ENCODE measurements at places on chromosomes 6 and 20. TPM values are rescaled to one million over a fixed set of nuclear protein-coding genes. Genes with fewer than 3 reads are reported as not detected.

The ELOVL4 gene
- polyA plus RNA-seq = not detected

- peak overlapping the region; percentile 66 for H3K27ac ChIP-seq
- H3K4me1 ChIP-seq = peaks cover 19% of the 10 kb centered on the region
- H3K36me3 ChIP-seq = no peaks in the 10 kb centered on the region
These were observed 28.5 kb upstream of the HLA-DRB5 start for GRCh38 chr6:32558426-32559057.

The SYCP2L gene
- polyA plus RNA-seq = not detected

DNA sequence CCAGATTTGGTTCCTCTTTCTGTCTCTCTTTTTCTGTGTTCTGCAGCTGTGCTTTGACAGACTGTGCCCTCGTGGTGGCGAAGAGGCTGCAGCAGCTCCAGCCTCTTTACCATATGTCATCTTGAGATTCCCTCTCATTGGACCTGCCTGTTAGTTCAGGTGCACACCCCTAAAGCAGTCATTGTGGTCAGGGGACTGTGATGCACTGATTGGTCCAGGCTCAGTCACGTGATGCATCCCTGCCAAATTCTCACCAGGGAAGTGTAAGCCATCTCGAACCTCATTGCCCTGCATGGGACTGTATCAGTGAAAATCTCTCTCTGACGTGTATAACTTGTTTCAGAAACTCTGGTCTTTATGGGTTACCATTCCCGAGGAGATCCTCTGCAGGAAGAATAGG is 160.3 kb downstream of the EYA2 start:
- no peaks in the 10 kb centered on the region for H3K36me3 ChIP-seq
- no peak overlapping the region for H3K4me3 ChIP-seq
- no peak for DNase-seq
- H3K27ac ChIP-seq = no peak overlapping the region
- no peaks in the 10 kb centered on the region for H3K4me1 ChIP-seq
- peaks cover 26% of the 10 kb centered on the region for H3K27me3 ChIP-seq

DNA sequence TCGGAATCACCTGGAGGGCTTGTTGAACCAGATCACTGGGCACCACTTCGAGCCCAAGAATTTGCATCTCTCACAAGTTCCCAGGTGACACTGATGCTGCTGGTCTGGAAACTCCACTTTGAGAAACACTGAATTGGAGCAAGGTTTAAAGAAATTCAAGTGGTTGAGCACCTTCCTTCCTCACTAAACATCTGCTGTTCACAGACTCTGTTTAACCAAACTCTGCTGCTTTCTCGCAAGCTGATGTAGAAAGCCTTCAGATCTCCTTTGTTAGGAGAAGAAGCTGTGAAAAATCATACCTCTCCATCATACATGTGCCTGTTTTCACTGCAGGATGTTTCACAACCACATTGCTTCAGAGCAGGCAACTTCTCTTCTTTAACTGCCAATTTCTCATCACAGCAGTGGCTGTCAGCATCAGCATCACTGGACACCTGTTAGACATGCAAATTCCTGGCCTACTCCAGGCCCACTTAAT is 87.5 kb upstream of the TOP1 start:
- H3K36me3 ChIP-seq = no peaks in the 10 kb centered on the region
- peaks cover 7% of the 10 kb centered on the region for H3K27me3 ChIP-seq
- no peak overlapping the region for H3K27ac ChIP-seq
- H3K4me1 ChIP-seq = peaks cover 22% of the 10 kb centered on the region

GRCh38 chr6:157235600-157236039 is 87.7 kb downstream of the TMEM242 start:
- peak; percentile 43 for DNase-seq
- peaks cover 12% of the 10 kb centered on the region for H3K4me1 ChIP-seq
- peaks cover 49% of the 10 kb centered on the region for H3K27me3 ChIP-seq
- H3K36me3 ChIP-seq = no peaks in the 10 kb centered on the region
- peak overlapping the region; percentile 100 for H3K4me3 ChIP-seq
- H3K27ac ChIP-seq = no peak overlapping the region

The PHACTR3 gene
- polyA plus RNA-seq = not detected

The HSPA1L gene
- 1.4 TPM for polyA plus RNA-seq

The SMLR1 gene
- not detected for polyA plus RNA-seq

DNA sequence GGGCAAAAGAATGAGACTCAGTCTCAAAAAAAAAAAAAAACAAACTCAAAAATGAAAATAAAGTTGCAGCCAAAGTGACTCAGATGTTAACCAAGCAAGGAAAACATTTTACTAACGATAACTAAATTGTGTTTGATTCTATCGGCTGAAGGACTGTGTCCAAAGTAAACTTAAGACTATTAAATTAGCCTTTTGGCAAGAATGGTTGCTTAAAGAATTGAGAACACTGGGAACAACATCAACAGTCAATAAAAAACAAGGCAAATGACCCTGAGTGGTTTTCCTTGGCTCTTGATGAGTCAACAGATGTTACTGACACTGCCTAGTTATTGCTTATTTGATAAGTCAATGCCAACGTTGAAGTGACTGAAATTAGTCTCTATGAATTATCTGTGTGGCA is 36.7 kb downstream of the POU3F2 start:
- H3K4me1 ChIP-seq = no peaks in the 10 kb centered on the region
- no peaks in the 10 kb centered on the region for H3K27me3 ChIP-seq
- H3K27ac ChIP-seq = no peak overlapping the region
- DNase-seq = no peak

GRCh38 chr6:43770372-43771209 is 580 bp downstream of the VEGFA start:
- no peak overlapping the region for H3K27ac ChIP-seq
- H3K4me3 ChIP-seq = peak overlapping the region; percentile 93
- H3K27me3 ChIP-seq = peaks cover 21% of the 10 kb centered on the region
- peaks cover 30% of the 10 kb centered on the region for H3K4me1 ChIP-seq

The NHSL1 gene
- polyA plus RNA-seq = 0.04 TPM

- no peak overlapping the region for H3K4me3 ChIP-seq
- no peak overlapping the region for H3K27ac ChIP-seq
- H3K36me3 ChIP-seq = no peaks in the 10 kb centered on the region
- DNase-seq = no peak
- no peaks in the 10 kb centered on the region for H3K27me3 ChIP-seq
These were observed 118.1 kb downstream of the RWDD2A start for GRCh38 chr6:83311231-83311630.

- H3K27ac ChIP-seq = no peak overlapping the region
- H3K36me3 ChIP-seq = no peaks in the 10 kb centered on the region
- H3K27me3 ChIP-seq = peaks cover 9% of the 10 kb centered on the region
- DNase-seq = no peak
- H3K4me1 ChIP-seq = peaks cover 15% of the 10 kb centered on the region
These were observed 150.2 kb downstream of the PRL start for GRCh38 chr6:22146678-22146930.

GRCh38 chr6:87944541-87944954 is 103.1 kb upstream of the SPACA1 start:
- H3K27me3 ChIP-seq = peaks cover 34% of the 10 kb centered on the region
- H3K4me3 ChIP-seq = no peak overlapping the region
- no peaks in the 10 kb centered on the region for H3K4me1 ChIP-seq
- no peak overlapping the region for H3K27ac ChIP-seq
- H3K36me3 ChIP-seq = no peaks in the 10 kb centered on the region
- DNase-seq = no peak

The ANKEF1 gene
- polyA plus RNA-seq = 1.2 TPM

- peaks cover 25% of the 10 kb centered on the region for H3K4me1 ChIP-seq
- H3K36me3 ChIP-seq = no peaks in the 10 kb centered on the region
- no peak for DNase-seq
- peaks cover 14% of the 10 kb centered on the region for H3K27me3 ChIP-seq
These were observed 9.2 kb downstream of the TGM3 start for GRCh38 chr20:2305029-2305428.

GRCh38 chr6:101398716-101399615 is 5.5 kb downstream of the GRIK2 start:
- H3K27ac ChIP-seq = no peak overlapping the region
- DNase-seq = no peak
- no peaks in the 10 kb centered on the region for H3K4me1 ChIP-seq
- H3K4me3 ChIP-seq = no peak overlapping the region
- H3K36me3 ChIP-seq = peaks cover 4% of the 10 kb centered on the region
- peaks cover 51% of the 10 kb centered on the region for H3K27me3 ChIP-seq

GRCh38 chr6:166776571-166776970 is 149.5 kb upstream of the RPS6KA2 start:
- no peak overlapping the region for H3K4me3 ChIP-seq
- H3K36me3 ChIP-seq = no peaks in the 10 kb centered on the region
- peaks cover 28% of the 10 kb centered on the region for H3K27me3 ChIP-seq
- no peak for DNase-seq
- no peaks in the 10 kb centered on the region for H3K4me1 ChIP-seq
- no peak overlapping the region for H3K27ac ChIP-seq

The SYNE1 gene
- polyA plus RNA-seq = 30.8 TPM

The LY6G5B gene
- not detected for polyA plus RNA-seq

DNA sequence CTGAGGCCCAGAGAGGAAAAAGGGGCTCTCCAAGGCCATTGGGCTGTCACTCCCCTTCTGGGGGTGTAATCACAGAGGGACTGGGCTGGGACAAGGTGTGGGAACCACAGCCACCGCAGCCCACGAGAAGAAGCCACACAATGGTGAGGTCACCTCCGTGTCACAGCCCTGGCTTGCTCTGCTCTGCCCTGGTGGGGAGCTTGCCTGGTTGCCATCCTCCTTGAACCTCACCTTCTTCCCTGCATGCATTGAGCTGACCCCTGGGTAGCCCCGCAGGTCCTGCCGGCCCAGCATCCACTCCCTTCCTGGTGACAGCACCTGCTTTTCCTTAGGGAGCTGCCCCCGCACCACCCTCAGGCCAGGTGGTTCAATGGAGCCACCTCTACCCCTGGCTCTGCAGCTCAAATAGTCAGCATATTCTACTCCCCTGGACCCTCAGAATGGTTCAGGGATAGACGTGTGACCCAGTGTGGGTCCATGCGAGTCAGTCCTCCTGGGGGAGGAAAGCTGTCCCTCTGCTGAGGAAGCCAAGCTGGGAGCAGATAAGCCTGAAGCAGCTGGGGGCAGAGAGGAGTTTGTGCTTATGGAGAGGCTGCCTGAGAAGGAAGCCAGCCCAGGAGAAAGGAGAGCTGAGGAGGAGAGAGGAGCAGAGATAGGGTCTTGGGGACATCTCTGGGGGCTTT is 21.3 kb downstream of the RBM38 start:
- peak overlapping the region; percentile 86 for H3K27ac ChIP-seq
- no peak overlapping the region for H3K4me3 ChIP-seq
- H3K4me1 ChIP-seq = peaks cover 42% of the 10 kb centered on the region

The PNPLA1 gene
- polyA plus RNA-seq = not detected

The TNFAIP3 gene
- polyA plus RNA-seq = 33.6 TPM

DNA sequence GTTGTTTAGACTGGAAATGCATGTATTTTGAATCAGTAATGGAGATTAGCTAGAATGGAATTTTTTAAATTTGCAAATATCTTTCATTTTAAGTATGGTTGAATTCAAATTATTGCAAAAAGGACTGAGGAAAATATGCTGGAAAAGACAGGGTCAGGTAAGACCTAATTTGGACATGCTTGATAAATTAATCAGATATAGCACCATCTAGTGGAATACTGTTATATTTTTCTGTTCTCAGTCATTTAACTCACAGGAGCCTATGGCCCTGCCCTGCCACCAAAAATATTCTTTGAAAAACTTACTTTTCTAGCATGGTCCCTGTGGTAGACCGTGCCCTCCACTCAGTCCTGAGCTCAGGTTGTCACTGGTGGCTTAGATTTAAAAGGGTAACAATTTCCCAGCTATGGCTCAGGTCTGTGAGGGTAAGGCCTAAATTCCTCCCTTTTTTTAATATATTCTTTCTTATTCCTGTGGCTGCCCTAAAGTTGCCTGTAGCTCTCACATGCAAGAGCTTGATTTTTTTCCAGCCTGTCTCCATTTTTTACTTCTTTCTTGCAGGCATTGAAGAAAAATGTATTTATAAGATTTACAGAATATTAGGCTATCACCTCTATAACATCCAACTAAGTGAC is 25.3 kb upstream of the KIAA1586 start:
- peak; percentile 12 for DNase-seq
- H3K4me3 ChIP-seq = no peak overlapping the region
- H3K36me3 ChIP-seq = peaks cover 20% of the 10 kb centered on the region
- H3K27ac ChIP-seq = no peak overlapping the region

DNA sequence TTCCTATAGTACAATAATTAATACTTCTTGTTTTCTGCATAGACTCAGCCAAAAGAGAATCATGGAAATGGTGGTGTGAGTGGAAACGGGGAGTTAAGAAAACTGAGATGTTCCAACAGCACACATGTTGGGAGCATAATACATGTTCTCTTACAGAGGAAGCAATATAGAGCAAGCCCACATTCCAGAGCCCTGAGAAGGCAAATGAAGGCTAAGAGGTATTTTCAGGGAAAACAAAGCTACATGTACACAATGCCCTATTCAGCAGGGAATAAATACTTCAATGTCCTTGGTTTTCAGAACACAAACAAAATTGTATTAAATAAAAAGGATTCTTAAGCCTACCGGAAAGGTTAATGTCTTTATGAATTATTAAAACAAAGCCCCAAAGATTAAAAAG is 35.1 kb upstream of the SMIM8 start:
- H3K36me3 ChIP-seq = no peaks in the 10 kb centered on the region
- no peak overlapping the region for H3K27ac ChIP-seq
- H3K4me1 ChIP-seq = no peaks in the 10 kb centered on the region
- peaks cover 24% of the 10 kb centered on the region for H3K27me3 ChIP-seq
- no peak for DNase-seq

The RBBP8NL gene
- polyA plus RNA-seq = not detected

The CDC40 gene
- 47.8 TPM for polyA plus RNA-seq

GRCh38 chr20:52864916-52865605 is 107.1 kb upstream of the TSHZ2 start:
- no peaks in the 10 kb centered on the region for H3K4me1 ChIP-seq
- no peak for DNase-seq
- no peak overlapping the region for H3K4me3 ChIP-seq
- H3K36me3 ChIP-seq = no peaks in the 10 kb centered on the region

- no peak for DNase-seq
- peaks cover 2% of the 10 kb centered on the region for H3K4me1 ChIP-seq
- H3K36me3 ChIP-seq = no peaks in the 10 kb centered on the region
- H3K27ac ChIP-seq = no peak overlapping the region
These were observed 127.8 kb upstream of the FOXA2 start for GRCh38 chr20:22711971-22712755.

DNA sequence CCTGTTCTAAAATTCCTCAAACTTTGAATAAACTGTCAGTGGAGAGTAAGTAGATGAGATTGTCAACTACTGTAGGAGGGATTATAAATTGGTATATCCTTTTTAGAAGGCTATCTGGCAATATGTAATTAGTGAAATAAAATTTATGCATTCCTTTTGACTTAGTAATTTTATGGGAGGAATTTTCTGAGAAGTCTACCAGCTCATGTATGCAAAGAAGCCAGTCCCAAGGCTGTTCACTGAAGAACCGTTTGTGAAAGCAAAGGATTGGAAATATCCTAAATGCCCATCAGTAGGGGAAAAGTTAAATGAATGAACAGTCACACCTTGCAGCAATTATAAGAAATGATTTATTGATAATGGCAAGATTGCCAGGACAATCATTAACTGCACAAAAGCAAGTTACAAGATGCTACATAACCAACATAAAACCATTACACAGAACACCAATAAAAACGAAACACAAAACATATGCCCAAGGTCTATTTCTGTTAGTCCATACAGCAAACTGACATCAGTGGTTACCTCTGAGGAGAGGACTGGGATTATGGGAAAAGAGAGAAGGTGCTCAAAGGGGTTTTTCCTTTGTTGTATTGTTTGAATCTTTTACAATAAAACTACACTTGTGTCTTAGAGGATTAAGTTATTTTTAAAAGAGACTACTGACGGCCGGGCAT is 4.6 kb upstream of the DSTN start:
- no peaks in the 10 kb centered on the region for H3K36me3 ChIP-seq
- no peak overlapping the region for H3K4me3 ChIP-seq
- peaks cover 7% of the 10 kb centered on the region for H3K4me1 ChIP-seq
- no peak overlapping the region for H3K27ac ChIP-seq
